ENCODE measurements at places on chromosomes 2 and 18.

DNA sequence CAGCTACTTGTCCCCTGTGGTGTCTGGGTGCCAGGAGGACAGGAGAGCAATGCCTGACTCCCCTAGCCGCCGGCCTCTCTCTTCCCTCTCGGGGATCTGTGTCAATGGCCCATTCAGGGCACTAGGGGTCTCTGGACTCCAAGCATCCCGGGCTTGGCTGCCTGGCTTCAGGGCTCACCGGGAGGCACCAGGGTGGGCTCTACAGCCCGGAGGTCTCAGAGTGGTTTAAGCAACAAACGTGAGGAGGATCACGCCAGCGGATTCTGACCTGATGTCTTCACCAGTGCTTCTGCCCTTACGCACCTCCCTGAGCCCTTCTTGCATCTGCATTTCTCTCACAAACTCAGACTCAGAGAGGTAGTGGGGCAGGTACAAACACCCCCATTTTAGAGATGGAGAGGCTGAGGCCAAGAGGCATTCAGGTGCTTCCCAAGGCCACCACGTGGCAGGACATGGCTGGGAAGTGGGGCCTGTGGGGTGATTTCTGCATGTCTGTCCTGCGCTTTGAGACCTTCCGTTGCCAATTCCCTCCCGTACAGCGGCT, 243.0 kb downstream of the CELF4 start:
- DNase-seq = no peak

GRCh38 chr2:224973112-224974016, 68.9 kb downstream of the DOCK10 start:
- no peak for DNase-seq

- no peak for DNase-seq
Measured at GRCh38 chr2:45207101-45207500, 197.8 kb upstream of the SIX2 start.

DNA sequence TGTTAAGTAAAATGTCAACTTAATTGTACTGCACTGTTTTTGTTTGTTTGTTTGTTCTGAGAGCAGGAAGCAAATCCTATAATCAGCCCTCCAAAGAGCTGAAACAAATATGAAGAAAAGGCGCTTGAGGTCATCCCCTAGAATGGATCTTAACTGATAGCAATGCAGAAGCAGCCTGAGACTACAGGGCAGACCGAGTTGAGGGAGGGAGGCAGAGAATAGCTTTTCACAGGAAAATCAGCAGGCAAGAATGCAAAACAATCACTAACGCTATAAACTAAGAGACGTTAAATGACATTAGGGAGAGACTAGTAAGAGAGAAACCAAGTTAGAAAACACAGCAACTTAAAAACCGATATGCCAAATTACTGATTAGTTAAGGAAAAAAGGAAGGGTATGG, 37.2 kb downstream of the GALNT1 start:
- DNase-seq = no peak

GRCh38 chr2:98927027-98927426, 9.0 kb downstream of the CRACDL start:
- DNase-seq = no peak

Measured in CD4-positive, alpha-beta memory T cell (primary cell).